H54 (cell line): ENCODE measurements at places on chromosomes 2 and 18.

- DNase-seq = no peak
Measured at GRCh38 chr2:117409443-117409842, 405.0 kb upstream of the DDX18 start.

- DNase-seq = no peak
Measured at GRCh38 chr2:143584936-143585335, 455.7 kb downstream of the ARHGAP15 start.

- DNase-seq = peak; percentile 9
Measured at GRCh38 chr2:190088917-190089316, 26.4 kb upstream of the MSTN start.

DNA sequence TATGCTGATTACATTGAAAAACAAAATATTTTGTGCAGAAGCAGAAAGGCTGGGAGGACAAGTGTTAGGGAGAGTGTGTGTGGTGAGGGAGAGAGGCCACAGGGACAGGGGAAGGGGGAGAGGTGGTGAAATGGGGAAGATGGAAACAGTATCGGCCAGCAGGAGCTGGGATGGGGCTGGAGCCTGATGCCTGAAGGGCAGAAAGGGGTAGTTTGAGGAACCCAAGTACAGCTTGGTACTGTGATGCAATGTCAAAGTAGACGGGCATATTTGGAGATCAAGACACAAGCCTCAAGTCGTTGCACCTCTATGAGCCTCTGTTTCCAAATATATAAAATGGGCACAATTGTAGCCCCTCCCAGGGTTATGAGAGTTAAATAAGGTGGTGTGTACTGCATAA is 152.1 kb downstream of the LPIN1 start:
- no peak for DNase-seq

DNA sequence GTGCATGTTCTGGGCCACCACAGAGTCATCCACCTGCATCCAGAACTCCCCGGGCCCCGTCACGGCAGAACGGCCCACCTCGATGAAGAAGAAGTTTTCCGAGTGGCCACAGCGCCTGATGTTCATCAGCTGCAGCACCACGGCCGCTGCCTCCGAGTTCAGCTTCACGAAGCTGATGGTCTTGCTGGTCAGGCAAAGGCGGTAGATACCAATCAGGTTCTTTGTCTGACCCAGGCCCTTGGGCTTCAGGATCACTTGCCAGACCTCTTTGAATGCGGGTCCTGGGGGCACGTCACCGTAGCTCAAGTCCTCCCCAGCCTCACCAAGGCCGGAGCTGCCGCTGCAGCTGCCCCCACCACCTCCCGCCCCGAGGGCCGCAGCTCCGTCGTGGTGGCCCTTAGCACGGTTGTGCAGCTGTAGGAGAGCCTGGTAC is 1.6 kb downstream of the IRS1 start:
- DNase-seq = no peak

DNA sequence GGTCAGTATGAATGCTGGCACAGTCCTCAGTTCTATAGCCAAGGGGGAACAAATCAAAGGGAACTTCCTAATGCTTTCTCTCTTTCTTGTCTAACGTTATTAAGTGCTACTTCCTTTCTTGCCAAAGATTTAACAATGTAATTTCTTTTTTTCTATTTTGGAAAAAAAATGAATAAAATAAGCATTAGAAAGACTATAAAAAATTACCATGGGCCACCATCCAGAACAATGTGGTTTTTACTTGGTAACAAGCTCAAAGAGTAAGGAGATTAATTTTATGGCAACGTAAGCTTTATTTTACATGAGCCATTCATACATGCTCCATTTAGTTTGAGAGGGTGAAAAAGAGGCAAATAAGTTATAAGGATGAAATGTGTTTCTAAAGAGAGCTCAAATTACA is 40.1 kb downstream of the SERPINE2 start:
- no peak for DNase-seq

GRCh38 chr18:47150824-47151366 is 595 bp upstream of the HDHD2 start:
- no peak for DNase-seq

DNA sequence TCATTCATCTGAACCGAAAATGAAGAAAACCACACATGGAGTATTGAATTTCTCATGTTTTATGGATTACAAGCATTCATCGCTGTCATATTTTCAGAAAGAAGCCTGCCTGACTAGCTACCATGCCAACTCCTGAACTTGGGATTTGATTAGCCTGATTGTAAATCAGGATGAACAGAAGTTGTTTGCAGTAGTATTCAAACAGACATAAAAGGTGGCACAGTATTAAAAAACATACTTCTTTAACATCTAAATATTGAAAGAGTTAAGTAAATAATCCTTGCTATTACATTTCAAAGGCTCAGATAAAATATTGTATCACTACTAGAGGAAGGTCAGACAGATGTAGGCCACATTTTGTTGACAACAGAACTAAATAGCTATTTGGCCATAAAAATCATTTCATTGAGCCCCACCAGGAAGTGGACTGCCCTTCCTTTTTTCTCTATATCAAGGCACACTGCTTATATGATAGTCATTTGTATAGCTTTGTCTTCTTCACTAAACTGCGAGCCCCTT is 21.6 kb downstream of the SLC38A11 start:
- no peak for DNase-seq

GRCh38 chr2:45953376-45954027 is 302.0 kb downstream of the PRKCE start:
- DNase-seq = no peak

DNA sequence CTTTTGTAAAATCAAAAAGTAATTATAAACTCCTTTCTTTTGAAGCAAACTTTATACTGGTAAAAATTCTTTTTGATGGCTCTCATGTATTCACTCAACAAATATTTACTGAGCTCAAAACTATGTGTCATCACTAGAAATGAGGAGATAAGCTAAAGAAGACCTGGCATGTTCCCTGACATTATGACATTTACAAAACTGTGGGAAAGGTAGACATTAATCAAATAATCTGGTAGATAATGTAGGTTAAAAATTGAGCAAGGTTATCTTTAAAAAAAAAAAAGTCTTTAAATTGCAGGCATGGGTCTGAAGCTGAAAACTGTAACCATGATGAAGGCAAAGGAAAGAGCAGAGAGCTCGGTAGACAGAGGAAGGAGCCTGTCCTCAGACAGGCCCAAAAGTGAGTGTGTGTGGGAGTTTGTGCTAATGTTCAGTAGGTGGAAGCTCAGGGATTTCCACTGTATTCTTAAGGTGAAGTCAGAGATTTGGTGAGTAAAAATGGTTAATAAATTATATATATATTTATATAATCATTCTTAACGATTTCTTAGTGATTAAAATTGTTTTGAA is 612.9 kb downstream of the LRP1B start:
- no peak for DNase-seq

- DNase-seq = no peak
Measured at GRCh38 chr2:22691666-22692065, 693.3 kb upstream of the KLHL29 start.

GRCh38 chr2:126898636-126899035 is at the start of gene TEX51:
Gene TEX51, plus strand, starts transcription at chr2:126898890. Its CDS starts 29 bp downstream, at chr2:126898919.
- DNase-seq = no peak

- no peak for DNase-seq
Measured at GRCh38 chr2:8215159-8215863, 466.5 kb upstream of the ID2 start.

GRCh38 chr2:101830146-101830545 is 132.6 kb downstream of the MAP4K4 start:
- DNase-seq = no peak
